ENCODE measurements at places on chromosomes 6 and 20.

DNA sequence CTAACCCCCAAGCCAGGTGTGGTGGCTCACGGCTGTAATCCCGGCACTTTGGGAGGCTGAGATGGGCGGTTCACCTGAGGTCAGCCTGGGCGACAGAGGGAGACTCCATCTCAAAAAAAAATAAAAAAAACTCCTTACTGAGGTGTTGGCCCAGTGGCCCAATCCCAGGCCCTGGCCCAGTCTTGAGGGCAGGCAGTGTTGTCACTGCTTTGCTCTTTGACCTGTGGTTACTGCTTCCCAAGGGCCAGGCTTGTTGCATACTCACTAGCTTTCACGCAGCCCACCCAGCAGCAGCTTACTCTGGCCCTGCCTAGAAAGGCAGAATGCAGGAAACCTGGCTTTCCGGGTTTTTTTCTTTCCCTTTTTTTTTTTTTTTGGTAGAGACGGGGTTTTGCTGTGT lies 13.2 kb downstream of the CNPY3 start:
- DNase-seq = no peak

DNA sequence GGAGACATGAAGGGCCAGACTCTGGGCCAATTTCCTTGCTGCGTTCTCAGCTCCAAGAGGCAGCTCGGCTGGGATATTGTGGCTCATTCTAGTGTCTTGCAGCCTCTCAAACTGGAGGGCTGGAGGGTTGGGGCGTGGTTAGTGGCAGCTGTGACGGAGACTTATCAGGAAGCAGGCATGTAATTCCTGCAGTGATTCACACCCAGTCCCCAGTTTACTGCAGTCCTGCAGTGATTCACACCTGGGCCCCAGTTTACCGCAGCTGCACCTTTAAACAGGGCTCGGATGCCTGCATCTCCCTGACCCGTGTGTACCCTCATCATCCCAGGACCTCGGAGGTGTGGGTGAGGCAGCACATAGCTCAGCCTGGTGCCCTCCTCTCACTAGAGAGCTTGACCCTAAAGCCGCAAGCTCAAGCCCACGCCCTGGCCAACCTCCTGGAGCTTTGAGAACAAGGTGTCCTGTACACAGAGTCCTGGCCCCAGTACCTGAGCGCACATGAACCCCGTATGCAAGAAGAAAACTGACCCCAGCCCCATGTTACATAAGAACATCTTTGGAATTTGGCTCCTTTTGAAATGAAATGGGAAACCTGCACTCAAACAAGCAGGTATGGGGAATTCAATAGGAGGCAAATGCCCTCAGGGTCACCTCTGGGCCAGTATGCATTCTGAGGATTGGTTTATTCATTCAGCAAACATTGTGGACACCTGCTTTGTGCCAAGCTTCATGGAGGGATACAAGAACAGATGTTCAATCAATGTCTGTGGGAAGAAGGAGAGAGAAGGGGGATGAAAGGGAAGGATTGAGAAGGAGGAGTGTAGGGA lies 55.3 kb upstream of the FAM83D start:
- DNase-seq = no peak

DNA sequence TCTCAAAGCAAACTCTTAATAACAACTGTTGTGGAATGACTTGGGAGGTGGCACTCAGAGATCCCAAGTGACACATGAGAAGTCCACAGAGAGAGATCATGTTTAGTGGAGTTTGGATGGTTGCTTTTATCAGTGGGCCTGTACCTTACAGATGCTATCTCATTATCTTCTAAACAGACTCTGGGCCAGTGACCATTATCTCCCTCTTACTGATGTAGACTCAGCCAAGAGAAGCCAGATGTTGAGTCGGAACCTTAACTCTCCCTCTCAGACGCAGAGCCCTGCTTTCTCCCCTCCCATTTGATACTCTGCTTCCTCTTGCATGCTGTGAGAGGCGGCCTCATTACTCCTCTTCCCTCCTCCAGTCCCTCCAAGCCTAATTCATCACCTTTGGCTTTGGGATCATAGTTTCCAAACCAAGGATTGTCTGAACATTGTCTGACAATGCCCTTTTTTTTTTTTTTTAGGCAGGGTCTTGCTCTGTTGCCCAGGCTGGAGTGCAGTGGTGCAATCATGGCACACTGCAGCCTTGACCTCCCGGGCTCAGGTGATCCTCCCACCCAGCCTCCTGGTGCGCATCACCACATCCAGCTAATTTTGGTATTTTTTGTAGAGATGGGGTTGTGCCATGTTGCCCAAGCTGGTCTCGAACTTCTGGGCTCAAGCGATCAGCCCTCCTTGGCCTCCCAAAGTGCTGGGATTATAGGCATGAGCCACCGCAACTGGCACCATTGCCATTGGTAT lies 4.5 kb upstream of the DDR1 start:
- no peak for DNase-seq

DNA sequence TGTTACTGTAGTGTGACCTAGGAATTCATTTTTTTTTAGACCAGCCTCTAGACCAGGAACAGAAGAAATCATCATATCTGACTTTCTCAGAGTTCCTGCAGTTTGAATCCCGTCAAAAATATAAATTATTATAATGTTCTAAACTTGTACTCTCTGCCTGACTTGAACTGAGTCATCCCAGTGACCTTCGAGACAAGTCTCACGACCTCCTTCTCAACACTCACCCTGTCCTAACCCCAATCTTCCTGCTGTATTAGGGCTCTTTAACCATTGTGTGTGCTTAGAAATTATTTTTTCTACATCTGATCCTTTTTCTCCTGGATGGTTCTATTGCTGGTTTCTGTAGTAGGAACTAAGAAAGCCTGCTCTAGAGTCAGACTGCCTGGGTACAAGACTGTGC lies 21.5 kb downstream of the ADGRF5 start:
- DNase-seq = no peak

DNA sequence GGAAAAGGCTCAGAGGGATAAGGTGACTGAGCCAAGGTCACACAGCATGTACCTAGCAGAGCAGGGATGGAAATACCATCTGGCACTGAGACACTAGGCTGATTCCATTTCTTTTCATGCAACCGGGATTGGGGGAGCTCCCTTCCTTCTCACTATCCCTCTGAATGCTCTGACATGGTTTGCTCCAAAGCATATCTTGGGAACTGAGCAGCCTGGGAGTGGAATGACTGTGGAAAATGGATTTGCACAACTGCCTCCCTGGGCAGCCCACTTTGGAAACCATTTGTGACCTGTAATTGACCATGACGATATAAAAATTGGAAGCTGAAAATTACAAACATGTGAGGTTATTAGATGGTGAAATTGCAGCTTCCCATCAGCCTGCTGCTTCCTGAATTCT lies 309.0 kb upstream of the CHD6 start:
- DNase-seq = no peak

DNA sequence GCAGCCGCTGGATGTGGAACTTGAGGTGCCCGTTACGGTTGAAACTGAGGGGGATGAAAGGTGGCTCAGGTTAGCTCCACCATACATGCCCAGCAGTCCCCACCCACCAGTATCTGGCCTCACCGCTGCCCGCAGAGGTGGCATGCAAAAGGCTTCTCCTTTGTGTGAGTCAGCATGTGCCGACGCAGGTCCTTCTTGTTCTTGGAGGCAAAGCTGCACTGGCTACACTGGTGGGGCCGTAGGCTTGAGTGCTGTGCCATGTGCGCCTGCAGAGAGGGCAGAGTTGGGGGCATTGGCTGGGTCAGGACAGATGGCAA lies 15.8 kb downstream of the PCIF1 start:
- DNase-seq = no peak

Data from T-helper 2 cell (primary cell).